ENCODE measurements at places on chromosomes 6 and 20.

- DNase-seq: no peak
Measured at GRCh38 chr20:39268491-39268951, 306.4 kb downstream of the DHX35 start.

- DNase-seq: no peak
Measured at GRCh38 chr6:12791371-12791770, 74.8 kb downstream of the PHACTR1 start.

GRCh38 chr20:20772497-20773085 is 60.1 kb upstream of the RALGAPA2 start:
- DNase-seq: no peak

DNA sequence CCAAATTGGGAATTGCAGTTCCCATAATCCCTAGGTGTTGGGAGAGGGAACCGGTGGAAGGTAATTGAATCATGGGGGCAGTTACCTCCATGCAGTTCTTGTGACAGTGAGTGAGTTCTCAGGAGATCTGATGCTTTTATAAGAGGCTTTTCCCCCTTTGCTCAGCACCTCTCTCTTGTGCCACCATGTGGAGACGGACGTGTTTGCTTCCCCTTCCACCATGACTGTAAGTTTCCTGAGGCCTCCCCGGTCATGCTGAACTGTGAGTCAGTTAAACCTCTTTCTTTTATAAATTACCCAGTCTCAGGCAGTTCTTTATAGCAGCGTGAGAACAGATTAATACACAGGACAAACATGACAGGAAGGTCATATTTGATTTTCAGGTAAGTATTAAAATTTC is 25.3 kb upstream of the HECA start:
- DNase-seq: no peak

DNA sequence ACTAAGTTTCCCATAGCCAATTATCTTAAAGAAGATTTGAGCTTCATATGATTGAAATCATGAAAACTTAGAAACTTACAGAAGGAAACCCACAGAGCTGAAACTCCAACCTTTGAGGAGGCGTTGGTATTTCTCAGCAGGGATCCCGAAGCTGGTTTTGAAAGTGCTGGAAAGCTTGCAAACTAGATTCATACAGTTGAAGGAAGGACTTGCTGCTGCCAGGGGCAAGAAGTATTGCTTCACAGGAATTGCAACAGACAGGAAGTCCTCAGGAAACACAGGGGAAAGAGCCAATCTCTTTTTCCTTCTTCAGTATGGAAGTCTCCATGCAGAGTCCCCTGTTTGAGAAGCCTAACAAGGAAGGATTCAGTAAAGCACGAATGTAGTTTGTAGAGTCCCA is 419.7 kb downstream of the CD109 start:
- DNase-seq: no peak

GRCh38 chr6:68779366-68779765 is 144.3 kb downstream of the ADGRB3 start:
- DNase-seq: no peak

GRCh38 chr6:163392533-163392932 is 22.0 kb upstream of the QKI start:
- DNase-seq: no peak

DNA sequence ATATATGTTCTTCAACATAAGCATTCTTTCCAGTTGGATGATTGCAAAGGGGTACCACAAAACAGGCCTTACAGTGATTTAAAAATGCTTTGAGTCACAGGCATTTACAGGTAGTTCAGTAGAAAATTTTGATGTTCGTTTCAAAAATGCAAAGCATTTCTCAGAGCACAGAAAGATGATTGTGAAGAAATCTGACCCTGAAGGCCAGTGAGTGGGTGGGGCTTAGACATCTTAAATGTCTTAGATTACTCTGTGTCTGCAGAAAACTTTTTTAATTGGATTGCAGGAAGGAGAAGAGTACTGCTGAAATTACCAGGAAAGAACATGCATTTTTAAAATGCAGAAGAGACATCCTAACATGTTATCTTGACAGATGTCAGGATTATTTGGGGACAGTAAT is 268.3 kb downstream of the CDKAL1 start:
- no peak for DNase-seq

DNA sequence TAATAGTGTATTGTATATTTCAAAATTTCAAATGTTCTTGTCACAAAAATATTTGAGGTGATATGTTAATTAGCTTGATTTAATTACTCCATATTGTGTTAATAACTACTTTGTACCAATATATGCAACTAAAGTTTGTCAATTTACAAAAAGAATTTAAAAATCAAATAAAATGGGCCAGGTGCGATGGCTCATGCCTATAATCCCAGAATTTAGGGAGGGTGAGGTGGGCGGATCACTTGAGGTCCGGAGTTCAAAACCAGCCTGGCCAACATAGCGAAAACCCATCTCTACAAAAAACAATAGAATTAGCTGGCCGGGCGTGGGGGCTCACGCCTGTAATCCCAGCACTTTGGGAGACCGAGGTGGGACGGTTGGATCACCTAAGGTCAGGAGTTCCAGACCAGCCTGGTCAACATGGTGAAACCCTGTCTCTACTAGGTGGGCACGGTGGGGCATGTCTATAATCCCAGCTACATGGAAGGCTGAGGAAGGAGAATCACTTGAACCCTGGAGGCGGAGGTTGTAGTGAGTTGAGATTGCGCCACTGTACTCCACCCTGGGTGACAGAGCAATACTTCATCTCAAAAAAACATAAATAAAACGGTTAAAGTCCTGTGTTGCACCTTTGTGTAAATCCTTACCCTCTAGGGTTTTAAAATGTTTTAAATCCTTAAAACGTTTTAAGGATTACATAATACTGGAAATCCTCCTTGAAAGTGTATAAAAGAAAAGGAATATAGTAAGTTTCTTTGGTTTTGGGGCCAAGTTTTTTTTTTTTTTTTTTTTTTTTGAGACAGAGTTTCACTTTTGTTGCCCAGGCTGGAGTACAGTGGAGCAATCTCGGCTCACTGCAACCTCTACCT is 4.0 kb downstream of the HSPA1B start:
- no peak for DNase-seq

DNA sequence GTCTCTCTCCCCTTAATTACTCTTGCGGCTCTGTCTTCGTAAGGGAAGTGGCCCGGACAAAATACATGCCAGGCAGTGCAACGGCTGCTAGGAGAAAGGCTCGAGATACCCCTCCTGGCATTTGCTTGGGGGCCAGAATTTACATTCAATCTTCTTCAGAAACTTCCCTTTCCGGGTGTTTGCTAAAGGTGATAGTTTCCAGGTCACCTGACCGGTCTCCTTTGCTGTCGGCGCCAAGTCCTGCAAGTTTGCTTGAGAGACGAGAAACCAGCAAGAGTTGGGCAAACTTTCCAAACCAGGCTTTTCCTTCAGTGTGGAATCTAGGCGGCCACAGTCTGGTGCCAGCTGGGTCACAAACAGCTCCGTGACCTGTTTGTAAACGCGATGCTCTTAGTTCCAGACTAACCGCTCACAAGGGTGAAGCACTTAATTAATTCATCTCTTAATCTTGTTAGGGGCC is 563 bp upstream of the SRSF3 start:
- DNase-seq: no peak

DNA sequence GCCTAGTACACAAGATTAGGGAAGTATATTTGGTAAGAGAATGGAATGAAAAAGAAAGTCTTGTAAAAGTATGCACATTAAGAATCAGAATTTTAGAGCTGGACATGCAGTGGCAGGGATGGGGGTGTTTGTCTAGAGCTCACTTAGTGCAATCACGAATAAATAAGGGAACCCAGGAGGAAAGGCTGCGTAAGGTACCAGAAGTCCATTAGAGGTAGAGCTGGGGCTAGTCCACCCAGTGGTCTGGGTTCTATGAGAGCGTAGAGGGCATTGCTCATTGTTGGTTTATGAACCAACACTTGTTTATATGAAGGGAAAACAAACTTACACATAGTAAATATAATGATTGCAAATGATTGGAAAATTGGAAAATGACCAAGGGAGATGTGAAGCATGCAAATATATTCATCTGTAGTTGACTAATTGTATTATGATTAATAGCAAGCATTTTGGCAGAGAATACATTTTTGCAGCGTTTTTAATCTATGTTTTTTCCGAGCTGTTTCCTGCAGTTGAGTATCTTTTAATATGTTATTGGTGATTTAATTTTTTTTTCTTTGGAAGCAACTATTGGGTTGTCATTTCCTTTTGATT is 3.2 kb downstream of the CDC40 start:
- no peak for DNase-seq

GRCh38 chr20:60298647-60299046 is 340.4 kb downstream of the CDH26 start:
- DNase-seq: no peak

GRCh38 chr6:142824426-142824825 is 120.5 kb downstream of the HIVEP2 start:
- no peak for DNase-seq

DNA sequence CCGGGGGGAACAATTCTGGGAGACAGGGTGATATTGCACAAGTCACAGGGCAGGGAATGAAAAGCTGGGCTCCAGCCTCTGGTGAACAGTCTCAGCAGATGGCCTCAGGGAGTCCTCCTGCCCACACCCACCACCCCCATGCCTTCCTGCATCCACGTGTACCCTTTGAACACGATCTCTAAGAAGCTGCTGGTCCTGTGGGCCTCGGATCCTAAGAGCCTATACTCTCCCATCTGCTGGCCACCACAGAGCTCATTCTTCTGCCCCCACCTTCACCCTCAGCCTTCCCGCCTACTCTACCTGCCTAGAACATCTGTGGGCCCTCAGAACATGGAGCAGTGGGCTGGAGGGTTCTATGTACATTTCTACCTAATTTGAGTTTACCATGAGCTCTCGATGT is 60.3 kb downstream of the TRERF1 start:
- no peak for DNase-seq

- DNase-seq: no peak
Measured at GRCh38 chr6:54083287-54083686, 28.0 kb upstream of the MLIP start.

GRCh38 chr20:32289661-32290431 is 12.4 kb downstream of the KIF3B start:
- DNase-seq: no peak

DNA sequence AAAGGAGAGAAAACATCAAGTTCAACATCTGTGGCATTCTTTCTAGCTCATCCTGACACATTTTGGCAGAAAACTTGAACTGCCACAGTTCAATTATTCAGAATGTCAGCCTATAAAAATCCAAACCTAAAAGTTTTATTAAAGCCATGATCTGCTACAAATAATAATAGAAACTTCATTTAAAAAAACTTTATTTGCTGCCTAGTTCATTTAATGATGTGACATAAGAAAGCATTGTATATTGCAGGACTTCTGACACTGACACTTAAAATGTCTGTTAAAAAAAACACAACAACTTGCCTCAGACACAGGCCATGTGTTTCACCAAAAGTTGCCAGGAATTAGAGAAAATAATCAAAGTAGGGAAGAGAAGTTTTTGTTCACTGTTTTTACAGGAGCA is 88.3 kb upstream of the HTR1E start:
- DNase-seq: no peak

GRCh38 chr20:18428490-18429173 is 38.2 kb downstream of the DZANK1 start:
- DNase-seq: no peak

- DNase-seq: no peak
Measured at GRCh38 chr20:6044115-6044514, 9.7 kb downstream of the LRRN4 start.

DNA sequence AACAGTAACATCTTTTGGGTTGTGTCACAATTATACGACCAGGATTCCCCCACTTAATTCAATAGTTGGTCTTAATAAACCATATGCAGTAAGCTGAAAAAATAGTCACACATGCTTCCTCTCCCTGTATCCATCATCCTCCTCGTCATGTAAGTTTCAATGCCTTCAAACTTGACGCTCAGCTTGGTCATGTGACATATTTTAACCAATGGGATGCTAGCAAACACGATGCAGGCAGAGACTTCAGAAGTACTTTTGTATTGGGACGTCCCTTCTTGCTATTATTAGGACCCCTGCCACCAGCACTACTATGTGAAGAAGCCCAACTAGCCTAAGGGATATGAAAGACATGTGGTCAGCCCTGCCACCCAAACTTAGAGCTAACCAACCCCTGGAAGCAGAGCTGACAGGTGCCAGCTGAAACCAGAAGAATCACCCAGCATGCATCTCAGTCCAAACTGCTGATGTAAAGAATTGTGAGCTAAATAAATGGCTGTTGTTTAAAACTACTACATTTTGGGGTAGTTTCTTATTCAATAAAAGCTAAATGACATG is 49.3 kb downstream of the CGA start:
- no peak for DNase-seq

GRCh38 chr20:43055181-43055884 is 134.4 kb downstream of the PTPRT start:
- DNase-seq: no peak

- DNase-seq: no peak
Measured at GRCh38 chr6:34876472-34876871, 11.4 kb downstream of the TAF11 start.

- DNase-seq: no peak
Measured at GRCh38 chr6:35170891-35171290, 29.8 kb upstream of the TCP11 start.

DNA sequence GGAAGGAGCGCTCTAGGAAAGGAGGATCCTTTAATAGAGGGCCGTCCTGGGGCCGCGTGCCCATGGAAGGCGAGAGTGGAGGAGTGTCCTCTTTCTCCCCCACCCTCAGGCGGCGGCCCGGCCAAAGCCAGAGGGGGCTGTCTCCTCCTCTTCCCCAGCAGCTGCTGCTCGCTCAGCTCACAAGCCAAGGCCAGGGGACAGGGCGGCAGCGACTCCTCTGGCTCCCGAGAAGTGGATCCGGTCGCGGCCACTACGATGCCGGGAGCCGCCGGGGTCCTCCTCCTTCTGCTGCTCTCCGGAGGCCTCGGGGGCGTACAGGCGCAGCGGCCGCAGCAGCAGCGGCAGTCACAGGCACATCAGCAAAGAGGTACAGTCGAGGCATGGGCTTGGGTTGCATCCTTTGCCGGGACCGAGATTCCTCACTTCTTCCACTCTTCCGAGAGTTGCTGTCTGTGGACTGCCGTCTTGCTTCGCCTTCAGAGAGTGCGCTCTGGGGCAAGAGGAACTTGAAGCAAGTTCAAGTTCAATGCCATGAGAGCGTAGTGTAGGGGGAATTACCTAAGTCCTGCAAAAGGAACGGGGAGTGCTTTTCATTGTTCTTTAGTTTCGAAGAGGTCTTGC is at the start of gene LAMA2:
LAMA2 (plus strand) TSS at position 148 of the 621 bp plus-strand sequence; CDS start at position 256, 108 bp downstream.
- no peak for DNase-seq

DNA sequence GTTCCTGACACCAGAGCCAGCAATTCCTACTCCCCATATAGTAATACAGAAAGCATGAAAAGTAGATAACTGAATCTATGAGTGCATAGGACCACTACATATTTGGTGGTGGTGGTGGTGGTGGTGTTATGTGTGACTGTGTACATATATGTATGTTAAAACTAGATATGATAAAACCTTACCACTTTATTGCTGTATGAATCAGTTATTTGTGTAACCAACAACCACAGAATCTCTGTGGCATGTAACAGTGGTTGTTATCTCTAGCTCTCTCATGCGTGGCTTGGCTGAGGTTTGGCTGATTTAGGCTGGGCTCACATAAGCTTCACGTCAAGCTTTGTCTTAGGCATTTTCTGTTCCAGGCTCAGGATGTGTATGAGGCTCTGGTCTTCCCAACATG is 55.7 kb downstream of the PLCB1 start:
- no peak for DNase-seq

GRCh38 chr6:108030211-108030610 is 44.3 kb downstream of the OSTM1 start:
- no peak for DNase-seq

All from stimulated activated CD4-positive, alpha-beta T cell treated with anti-CD3 and anti-CD28 coated beads, Interleukin-12 subunit alpha, Interleukin-12 subunit beta, amount 100 ng/mL, for 24 hours (primary cell).